Hematopoietic multipotent progenitor cell treated with erythropoietin and hydrocortisone succinate and interleukin-3 and kit ligand, for 17 days (in vitro differentiated cells): ENCODE measurements at places on chromosomes 13 and 19.

DNA sequence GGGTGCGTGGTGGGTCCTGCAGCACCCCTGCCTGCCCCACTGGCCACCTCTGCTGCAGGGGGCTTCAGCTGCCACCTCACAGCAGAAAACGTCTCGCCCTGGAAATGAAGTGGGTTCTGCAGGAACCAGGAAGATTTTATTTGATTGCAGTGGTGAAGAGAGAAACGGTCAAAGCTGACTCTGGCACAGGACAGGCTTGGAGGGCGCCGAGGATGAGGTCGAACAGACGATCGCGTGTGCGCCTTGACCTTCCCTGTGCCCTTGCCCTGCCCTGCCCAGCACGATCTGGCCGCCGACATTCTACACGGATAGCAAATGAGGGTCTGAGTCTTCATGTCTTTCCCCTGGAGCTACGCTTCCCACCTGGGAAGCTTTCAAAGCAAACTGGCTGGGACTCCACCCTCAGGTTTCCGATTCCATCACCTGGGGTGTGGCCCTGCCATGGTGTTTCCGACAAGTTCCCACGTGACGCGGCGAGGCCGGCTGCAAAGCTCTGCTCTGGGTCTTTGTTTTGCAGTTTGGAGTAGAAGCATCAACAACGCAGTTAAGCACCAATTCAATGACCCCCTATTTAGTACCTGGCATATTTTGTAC lies 50.3 kb upstream of the TUBGCP3 start:
- DNase-seq: no peak

DNA sequence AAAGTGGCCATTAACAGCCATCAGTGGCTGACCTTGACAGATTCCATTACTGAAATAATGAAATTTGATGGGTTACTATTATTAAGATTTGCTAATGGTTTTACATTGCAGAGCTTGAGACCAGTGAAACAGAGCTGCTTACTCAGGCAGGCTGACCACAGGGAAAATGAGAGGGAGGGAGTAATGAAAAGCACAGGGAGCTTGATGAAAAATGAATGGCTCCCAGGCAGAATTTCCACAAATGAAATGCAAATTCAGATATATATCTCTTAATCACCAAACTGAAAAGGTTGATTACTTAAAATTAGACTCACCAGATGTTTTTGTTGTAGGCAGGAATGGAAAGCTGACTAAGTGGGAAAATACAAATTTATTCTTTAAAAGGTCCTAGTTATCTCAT lies 36.1 kb downstream of the HTR2A start:
- no peak for DNase-seq

GRCh38 chr13:38350114-38350617 lies 515 bp downstream of the UFM1 start:
- peak; percentile 51 for DNase-seq

GRCh38 chr19:10043286-10043927 lies 30.1 kb downstream of the RDH8 start:
- no peak for DNase-seq

DNA sequence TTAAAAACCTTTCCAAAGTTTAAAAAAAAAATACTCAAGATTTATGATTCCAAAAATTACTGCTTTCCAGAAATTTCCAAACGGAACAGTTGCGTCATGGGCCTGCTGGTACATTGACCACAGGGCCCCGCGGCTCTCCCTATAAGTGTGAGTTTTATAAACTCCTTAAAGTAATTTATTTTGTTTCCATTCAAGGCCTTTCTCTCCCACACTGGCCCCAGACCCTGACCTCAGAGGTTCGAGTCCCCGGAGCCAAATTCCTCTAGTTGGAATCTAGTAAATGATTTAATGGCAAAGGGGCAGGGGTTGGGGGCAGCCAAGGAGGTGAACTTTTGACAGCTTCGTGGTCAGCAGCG lies 97.5 kb downstream of the INSR start:
- no peak for DNase-seq

GRCh38 chr13:23817830-23818229 lies 71.4 kb downstream of the MIPEP start:
- DNase-seq: no peak

- no peak for DNase-seq
These were observed 232.4 kb downstream of the LHFPL6 start for GRCh38 chr13:39370554-39370953.

GRCh38 chr13:33145667-33146066 lies 129.4 kb downstream of the KL start:
- no peak for DNase-seq

DNA sequence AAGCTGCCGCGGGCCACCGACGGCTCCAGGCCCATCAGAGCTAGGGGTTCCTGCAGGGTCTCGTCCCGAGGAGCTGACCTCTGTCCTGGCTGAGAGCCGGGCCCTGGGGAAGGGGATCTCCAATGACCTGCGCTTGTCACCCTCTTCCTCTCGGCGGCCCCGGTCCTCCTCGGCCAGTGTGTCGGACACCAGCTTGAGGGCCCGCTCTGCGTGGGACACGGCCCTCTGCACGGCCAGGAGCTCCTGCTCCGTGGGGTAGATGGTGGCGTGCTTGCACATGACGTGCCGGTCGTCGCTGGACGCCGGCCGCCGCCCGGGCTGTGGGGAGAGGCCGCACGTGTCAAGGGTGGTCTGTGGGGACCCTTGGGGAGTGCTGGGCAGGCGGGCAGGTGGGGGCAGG lies 32.7 kb upstream of the MATK start:
- DNase-seq: no peak

GRCh38 chr13:73532987-73533510 lies 474.2 kb downstream of the KLF5 start:
- no peak for DNase-seq

- no peak for DNase-seq
These were observed 38.6 kb upstream of the SEMA6B start for GRCh38 chr19:4597975-4598671.

DNA sequence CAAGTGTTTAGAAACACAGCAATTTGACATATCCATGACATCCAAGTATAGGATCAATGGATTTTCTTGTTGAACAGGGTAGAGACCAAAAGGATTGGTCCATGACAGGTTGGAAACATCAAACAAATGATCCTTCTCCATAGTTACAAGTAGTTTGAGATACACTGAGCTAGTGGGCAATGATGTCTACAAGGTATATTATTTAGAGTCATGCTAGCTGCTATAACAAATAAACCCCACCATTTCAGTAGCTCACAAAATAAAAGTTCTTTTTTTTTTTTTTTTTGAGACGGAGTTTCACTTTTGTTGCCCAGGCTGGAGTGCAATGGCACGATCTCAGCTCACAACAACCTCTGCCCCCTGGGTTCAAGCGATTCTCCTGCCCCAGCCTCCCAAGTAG lies 4.9 kb upstream of the HAUS5 start:
- no peak for DNase-seq
